Posterior vena cava (tissue), 2 donors: ENCODE measurements at places on chromosomes 7 and 10. TPM values are rescaled to one million over a fixed set of nuclear protein-coding genes. Genes with fewer than 3 reads are reported as not detected.

Gene BTBD16
- 0.14 TPM for total RNA-seq

GRCh38 chr10:30783939-30784501, 154.5 kb upstream of the LYZL2 start:
- peak; percentile 96 for DNase-seq

DNA sequence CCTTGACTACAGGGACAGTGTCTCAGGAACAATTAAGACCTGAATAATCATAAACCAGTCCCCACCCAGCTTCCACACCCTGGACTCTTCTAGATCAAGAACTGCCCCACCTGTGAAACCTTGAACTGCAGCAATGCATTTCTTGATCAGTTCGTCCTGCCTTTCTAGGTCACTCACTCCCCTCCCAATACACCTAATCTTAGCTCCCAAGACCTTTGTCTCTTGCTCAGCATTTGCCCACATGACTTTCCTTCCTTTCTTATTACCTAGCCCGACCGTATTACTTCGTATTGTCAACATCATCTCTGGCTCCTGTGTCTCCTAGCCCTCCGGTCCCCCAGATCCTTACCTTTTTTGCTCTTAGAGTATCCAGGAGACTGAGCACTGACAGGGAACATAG, 5.5 kb upstream of the NAMPT start:
- no peak for DNase-seq

GRCh38 chr10:73493781-73494180, 2.0 kb downstream of the PPP3CB start:
- DNase-seq: no peak

DNA sequence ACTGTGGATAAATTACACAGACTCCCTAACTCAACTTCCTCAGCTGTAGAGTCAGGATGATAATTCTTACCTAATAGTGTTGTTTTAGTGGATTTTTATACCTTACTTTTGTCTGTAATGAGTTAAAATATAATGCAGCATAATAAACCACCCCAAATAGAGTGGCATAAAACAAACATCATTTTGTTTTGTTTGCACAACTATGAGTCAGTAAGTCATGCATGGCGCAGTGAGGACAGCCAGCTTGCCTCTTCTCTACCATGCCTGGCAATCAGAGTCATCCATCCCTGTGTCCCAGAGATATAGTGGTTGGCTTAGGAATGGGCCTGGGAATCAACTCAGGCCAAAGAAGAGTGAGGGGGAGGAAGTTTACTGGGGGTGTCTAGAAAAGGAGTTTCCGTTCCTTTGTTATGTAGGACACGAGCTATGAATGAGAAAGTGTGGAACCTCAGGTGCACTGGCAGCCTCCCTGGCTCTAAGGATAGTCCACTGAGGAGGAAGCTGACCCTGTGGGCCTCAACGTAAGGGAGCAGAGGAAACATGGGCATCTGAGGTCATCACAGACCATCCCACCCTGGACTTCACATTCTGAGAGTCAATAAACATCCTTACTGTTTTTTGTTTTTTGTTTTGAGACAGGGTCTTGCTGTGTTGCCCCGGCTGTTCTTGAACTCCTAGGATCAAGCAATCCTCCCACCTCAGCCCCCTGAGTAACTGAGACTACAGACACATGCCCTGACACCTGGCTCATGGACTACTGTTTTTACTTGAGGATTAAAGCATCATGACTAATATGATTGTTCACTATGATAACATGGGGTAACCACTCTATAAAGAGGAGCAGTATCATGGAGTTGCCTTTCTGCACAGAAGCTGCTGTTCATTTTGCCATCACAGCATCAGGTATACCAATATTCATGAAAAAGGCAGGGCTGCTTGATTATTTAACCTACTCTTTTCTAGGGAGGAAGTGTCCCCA, 21.0 kb upstream of the GRB10 start:
- no peak for DNase-seq

GRCh38 chr10:83272666-83273434, 866.5 kb upstream of the GHITM start:
- no peak for DNase-seq

GRCh38 chr10:96532523-96532922, 18.8 kb upstream of the TLL2 start:
- no peak for DNase-seq

Gene UNC5B
- total RNA-seq: 8.4 TPM

Gene PCGF6
- 10.6 TPM for total RNA-seq

- DNase-seq: no peak
These were observed 473.9 kb downstream of the AUTS2 start for GRCh38 chr7:70072220-70072619.

DNA sequence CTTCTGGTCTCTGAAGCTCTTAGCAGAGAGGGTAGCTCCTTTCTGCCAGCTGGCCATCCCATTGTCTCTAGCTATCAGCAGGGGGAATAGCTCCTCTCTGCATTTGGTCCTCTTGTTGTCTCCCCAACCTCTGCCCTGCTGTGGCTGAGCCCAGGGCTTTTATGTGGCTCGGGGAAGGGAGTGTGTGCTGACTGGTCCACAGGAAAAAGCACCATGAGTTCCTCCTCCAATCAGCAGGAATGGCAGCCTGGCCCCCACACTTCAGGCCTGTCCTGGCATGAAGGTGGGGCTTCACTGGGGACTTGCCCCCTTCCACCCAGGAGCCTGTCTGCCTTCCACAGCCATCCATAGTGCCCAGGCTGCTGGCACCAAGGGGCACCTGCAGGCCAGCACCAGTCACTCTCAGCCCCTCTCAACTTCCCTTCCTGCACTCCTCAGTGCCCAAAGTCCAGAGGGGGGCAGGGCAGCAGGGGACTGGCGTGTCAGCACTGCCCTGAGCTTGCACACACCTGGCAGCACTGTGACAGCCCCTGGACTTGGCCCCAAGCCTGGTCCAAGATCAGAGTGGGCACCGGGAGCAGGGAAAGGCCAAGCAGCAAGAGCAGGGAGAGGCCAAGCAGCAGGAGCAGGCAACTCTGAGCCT, 36.2 kb downstream of the NOLC1 start:
- DNase-seq: no peak

Gene RSPH10B
- not detected for total RNA-seq

Gene GIMAP6
- 24.5 TPM for total RNA-seq

DNA sequence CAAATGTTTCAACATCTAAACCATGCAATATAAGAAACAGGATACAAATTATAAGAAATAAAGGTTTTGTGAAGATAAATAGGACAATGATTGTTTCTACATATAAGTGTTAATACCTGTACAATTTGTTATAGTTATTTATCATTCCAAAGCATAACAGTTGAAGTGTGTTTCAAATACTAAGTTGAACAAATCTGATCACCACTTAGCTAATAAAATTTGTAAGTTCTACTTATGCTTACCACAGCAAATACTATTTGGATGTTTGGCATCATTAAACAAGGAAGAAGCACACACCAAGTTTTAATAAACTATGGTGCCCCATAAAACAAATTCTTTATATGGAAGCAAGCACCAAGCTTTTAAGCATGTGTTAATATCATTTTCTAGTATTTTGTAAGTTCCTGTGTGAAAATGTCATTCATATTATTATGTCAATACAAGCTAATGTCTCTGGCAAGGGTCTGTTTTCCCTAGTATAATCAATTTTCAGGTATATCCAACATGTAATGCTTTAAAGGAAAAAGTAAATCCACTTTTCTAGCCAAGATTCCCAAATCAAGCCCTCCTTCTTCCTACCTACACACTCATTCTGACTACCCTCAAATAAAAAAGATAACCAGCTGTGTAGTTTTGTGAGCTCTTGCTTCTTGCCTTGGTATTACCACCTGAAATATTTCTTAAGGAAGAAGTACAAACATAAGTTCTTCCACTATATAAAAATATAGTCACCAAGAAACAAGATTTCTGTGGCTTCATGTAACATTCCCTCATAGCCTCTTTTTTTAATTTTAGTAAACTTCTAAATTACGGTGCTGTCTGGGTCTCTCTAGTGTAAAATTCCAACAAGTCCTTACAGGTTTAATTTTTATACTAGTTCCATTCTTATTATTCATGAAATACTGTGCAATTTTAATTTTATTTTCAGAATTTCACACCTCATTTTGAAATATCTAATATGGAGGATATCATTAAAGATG, 9.2 kb downstream of the SKAP2 start:
- DNase-seq: no peak

Gene ANKRD22
- total RNA-seq: 0.33 TPM

Gene COPS6
- 80.0 TPM for total RNA-seq

Gene CISD1
- total RNA-seq: 38.4 TPM

DNA sequence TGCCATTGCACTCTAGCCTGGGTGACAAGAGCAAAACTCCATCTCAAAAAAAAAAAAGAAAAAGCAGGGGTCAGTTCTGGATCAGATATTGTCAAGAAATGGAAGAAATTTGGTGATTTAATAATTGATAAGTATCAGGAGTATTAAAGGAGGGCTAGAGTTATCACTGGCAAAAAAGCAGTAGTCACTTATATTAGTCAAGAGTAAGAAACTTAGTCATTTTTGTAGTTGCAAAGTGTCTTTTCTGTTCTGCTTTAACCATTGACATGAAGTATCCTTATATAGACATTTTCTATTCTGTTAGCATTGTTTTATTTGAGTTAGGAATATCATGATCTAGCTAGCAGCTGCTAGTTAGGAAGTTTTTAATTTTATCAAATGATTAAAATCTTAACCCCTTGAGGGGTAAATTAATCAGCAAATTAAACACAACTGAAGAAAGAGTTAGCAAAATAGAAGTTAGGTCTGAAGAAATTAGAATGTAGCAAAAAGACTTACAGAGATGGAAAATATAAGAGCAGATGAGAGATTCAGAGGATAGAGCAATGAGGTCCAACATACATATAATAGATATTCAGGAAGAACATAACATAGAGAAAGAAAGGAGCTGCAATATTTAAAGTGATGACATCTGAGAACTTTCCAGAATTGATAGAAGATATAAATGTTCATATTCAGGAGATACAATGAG, 7.3 kb upstream of the CCDC6 start:
- no peak for DNase-seq

DNA sequence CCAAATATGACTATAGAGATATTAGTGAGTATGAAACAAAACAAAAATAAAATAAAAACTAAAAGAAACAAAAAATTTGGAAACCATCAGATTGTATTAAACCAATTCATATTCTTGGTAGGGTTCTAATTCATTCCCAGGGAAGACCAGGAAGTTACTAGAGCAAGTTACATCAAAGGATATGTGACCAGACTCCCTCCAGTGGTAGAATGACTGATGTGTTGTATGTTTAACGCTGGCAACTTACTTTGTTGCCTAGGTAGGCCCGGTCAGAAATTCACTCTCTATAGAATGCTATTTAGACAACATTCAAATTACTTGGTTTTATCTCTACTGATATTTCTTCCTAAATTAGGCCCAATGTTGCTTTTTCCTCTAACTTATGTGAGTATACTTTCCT, 5.2 kb downstream of the PHYHIPL start:
- DNase-seq: no peak

Gene DYNC1I1
- total RNA-seq: 15.8 TPM

DNA sequence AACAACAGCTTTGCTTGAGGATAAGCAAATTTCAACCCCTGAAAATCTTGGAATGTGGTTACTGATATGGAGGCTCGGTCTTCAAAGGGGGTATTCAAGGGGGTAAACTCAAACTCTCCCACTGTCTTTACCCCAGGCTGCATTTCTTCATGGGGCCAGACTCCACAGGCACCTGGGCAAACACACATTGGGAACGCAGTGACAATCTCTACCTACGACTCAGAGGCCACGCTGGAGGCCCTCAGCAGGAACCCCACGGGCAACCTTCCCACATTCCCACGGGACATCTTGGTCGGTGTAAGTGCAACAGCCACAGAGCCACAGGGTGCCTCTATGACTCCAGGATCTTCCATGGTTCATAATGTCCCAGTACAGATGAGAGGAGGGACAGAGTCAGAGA, 2.2 kb upstream of the INSIG1 start:
- no peak for DNase-seq
